ENCODE measurements at places on chromosomes 13 and 19. TPM values are rescaled to one million over a fixed set of nuclear protein-coding genes. Genes with fewer than 3 reads are reported as not detected.

The CGB3 gene
- not detected for total RNA-seq

The LATS2 gene
- total RNA-seq, result 9.4 TPM

The ZNF230 gene
- 3.2 TPM for total RNA-seq

The PSG6 gene
- not detected for total RNA-seq

The OR7D2 gene
- not detected for total RNA-seq

The KIR2DL4 gene
- total RNA-seq, result not detected

The VSTM2B gene
- total RNA-seq, result not detected

The IGFL1 gene
- 3.8 TPM for total RNA-seq

The RETN gene
- not detected for total RNA-seq

The CDC42EP5 gene
- total RNA-seq, result 0.18 TPM

The ATP4A gene
- total RNA-seq, result not detected

The PLK5 gene
- not detected for total RNA-seq

The PODNL1 gene
- total RNA-seq, result 1.7 TPM

The DOHH gene
- total RNA-seq, result 8.5 TPM

The BRSK1 gene
- total RNA-seq, result 3.5 TPM

The CAMSAP3 gene
- 5.1 TPM for total RNA-seq

The OVOL3 gene
- total RNA-seq, result 0.23 TPM

The TUBA3C gene
- not detected for total RNA-seq

The PGLYRP2 gene
- total RNA-seq, result not detected

The HTR2A gene
- total RNA-seq, result not detected

The DZIP1 gene
- 14.1 TPM for total RNA-seq

The KLHL1 gene
- total RNA-seq, result not detected

The HS6ST3 gene
- total RNA-seq, result not detected

The ATXN8OS gene
- not detected for total RNA-seq

The U2AF2 gene
- total RNA-seq, result 310 TPM

The SELENOV gene
- not detected for total RNA-seq

The TNFRSF19 gene
- 2.4 TPM for total RNA-seq

The GPR4 gene
- 0.44 TPM for total RNA-seq

Measured in A549 treated with ZK216348 at 1 μM for 4 hours (cell line).